ENCODE measurements at places on chromosomes 3 and 15.
A peak's percentile ranks its signal among the peaks of the same experiment; 100 is the strongest.

GRCh38 chr3:175729466-175729865, 870.3 kb downstream of the NAALADL2 start:
- no peak for DNase-seq

DNA sequence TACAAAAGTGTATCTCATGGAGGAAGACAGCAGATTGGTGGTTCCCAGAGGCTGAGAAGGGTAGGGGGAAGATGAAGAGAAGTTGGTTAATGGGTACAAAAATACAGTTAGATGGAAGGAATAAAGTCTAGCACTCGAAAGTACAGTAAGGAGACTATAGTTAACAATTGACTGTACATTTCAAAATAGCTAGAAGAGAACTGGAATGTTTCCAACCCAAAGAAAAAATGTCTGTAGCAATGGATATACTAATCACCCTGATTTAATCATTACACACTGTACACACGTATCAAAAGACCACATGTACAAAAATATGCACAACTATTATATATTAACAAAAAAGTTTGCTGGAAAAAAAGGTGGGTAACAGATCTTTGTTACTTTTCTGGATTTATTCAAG, 57.3 kb downstream of the THRB start:
- no peak for DNase-seq

DNA sequence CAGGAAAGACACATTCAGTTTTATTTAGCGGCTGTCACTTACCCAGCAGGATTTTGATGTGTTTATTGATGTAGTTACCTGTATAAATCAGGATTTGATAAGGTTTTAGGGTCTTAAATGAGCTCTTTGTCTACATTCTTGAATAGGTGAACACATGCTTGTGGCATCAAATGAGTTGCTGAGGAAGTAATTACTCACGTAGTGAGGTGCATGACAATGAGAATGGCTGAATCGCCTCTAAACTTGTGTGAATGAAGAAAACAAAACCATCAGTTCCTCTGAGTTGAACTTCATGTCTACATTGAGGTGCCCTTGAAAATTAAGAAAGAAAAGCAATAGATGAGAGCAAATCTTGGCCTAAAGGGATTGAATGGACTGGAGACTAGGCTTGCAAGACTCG, 245.6 kb upstream of the SATB1 start:
- DNase-seq: no peak

DNA sequence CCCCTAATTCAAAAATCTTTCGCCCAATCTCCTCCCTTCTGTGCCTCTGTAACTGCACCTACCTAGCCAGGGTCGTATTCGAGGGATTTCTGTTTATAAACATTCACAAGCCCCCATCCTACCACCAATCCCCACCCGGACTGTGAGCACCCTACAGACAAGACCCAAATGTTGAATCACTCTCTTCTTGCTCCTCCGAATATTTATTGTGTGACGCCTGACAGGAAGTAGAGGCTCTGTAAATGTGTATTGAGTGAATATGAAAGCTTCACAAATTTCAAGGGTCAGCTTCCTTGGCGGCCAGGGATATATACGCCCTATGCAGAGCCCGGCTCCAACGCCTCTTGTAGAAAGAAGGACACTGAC, 1.6 kb downstream of the BDH1 start:
- no peak for DNase-seq

- DNase-seq: no peak
Measured at GRCh38 chr3:19190126-19190525, 41.8 kb downstream of the KCNH8 start.

GRCh38 chr3:117728226-117728625, 1018.6 kb downstream of the TUSC7 start:
- no peak for DNase-seq

- peak; percentile 68 for DNase-seq
Measured at GRCh38 chr15:100131321-100132224, 210.2 kb downstream of the ADAMTS17 start.

GRCh38 chr15:92068121-92068520, 214.6 kb downstream of the SLCO3A1 start:
- DNase-seq: no peak

GRCh38 chr15:95975212-95975611, 355.3 kb upstream of the NR2F2 start:
- no peak for DNase-seq

DNA sequence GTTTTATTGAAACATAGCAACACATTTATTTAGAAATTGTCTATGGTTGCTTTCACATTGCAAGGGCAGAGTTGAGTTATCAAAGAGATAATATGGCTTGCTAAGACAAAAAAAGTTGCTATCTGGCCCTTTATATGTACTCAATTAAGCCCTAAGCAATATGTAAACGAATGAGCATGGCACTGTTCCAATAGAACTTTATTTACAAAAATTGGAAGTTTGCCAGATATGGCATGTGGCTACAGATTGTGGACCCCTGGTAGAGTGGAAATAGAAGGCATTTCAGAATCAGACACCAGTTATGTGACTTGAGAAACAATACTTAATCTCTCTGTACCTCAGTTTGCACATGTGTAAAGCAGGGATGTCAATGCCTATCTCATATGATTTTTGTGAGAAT, 515.6 kb upstream of the SGO1 start:
- no peak for DNase-seq

GRCh38 chr3:8095724-8096123, 405.9 kb upstream of the LMCD1 start:
- DNase-seq: no peak

GRCh38 chr3:127042634-127043033, 59.7 kb downstream of the PLXNA1 start:
- DNase-seq: no peak

DNA sequence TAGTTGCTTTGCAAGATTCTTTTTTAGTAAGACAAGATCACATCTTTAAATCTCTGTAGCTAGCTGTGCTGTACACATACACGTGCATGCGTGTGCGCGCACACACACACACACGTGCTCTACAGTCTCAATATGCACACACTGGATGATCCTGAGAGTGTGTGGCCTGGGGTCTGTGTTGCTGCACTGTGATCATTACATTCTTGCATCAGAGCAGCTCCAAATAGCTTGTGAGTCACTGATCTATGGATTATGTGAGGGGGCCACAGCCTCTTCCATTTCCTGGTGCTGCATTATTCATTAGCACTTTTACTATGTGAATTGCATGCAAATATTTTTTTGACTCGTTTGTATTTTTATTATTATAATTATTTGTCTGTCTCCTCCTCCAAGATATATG, 34.6 kb downstream of the MCTP2 start:
- DNase-seq: no peak

DNA sequence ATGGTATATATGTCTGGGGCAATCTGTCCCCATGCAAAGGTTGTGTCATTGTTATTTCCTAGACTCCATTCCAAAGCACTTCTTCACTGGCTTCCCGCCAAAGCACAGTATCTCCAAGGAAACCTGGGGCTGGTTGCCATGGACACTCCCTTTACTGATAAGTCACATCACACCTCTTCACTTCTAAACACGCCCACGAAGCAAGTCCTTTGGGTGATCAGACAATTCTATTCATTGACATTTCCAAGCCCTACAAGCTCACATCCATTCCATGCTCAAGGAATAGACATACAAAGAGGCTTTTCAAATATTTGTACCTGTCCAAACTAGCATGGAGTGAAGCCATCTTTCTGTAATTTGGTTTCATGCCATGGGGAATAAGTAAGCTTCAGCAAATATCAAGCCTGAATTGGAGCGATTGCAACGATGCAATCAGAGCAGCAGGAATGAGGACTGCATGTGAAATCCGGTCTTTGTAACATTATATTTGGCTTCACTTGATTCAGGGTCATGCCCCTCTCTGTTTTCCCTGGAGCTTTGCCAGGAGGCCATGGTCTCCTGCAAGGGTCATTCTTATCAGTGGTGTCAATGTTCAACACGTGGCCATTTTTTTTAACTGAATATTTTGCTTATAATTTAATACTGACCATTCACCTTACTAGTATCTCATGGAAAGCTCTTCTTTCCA, 201.6 kb upstream of the TMC3 start:
- no peak for DNase-seq

DNA sequence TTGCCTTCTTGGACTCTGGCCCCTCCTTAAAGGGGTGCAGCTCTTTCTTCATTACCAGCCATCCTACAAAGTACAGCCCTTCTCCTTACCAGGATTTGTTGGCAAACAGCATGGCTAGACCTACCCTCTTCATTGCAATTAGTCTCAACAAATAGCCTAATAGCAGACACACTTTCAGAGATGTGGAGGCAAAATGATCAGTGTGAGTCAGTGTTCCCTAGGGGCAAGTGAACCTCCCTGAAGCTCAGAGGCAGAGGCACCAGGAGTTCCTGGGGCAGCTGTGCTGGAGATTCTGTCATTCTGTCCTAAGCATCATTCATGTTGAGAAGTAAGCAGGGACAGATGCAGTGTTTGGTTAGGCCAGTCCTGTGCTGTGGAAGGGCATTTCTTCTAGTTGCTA, 14.6 kb upstream of the MECOM start:
- no peak for DNase-seq

- DNase-seq: no peak
Measured at GRCh38 chr3:149391960-149392359, 14.5 kb upstream of the TM4SF1 start.

DNA sequence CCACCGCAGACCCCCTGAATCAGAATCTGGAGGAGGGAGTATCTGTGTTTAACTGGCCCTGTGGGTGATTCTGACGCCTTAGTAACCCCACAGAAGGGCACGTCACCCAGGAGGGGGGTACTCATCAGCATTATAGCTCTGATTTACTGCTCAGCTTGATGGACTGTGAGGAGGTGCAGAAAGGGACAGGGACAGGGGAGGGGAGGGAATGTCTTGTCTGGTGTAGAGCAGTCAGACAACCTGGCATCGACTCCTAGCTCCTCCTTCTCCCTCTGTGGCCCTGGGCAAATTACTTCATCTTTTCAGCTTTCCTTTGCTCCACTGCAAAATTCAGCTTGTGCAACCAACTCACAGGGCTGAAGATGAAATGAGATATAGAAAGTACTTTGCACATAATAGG, 42.3 kb upstream of the GLCE start:
- DNase-seq: no peak

GRCh38 chr3:45109771-45110508, 36.2 kb downstream of the CDCP1 start:
- DNase-seq: no peak

DNA sequence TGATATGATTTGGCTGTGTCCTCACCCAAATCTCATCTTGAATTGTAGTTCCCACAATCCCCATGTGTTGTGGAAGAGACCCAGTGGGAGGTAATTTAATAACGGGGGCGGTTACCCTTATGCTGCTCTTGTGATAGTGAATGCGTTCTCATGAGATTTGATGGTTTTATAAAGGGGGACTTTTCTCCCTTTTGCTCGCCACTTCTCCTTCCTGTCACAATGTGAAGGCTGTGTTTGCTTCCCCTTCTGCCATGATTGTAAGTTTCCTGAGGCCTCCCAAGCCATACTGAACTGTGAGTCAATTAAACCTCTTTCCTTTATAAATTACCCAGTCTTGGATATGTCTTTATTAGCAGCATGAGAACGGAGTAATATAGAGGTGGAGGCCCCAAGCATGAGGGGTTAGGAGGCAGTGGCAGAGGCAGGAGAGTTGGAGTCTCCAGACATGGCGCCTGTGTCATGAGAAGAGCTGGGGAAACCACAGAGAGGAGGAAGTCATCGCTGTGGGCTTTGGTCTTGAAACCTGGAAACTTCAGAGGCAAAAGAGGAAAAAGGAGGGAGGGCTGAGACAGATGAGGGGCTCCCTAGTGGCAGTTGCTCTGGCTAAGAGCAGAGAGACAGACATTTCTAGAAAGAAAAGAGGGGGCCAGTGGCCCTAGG, 107.8 kb upstream of the VEPH1 start:
- no peak for DNase-seq

- peak; percentile 71 for DNase-seq
Measured at GRCh38 chr3:45034612-45035252, 8.6 kb downstream of the CLEC3B start.

DNA sequence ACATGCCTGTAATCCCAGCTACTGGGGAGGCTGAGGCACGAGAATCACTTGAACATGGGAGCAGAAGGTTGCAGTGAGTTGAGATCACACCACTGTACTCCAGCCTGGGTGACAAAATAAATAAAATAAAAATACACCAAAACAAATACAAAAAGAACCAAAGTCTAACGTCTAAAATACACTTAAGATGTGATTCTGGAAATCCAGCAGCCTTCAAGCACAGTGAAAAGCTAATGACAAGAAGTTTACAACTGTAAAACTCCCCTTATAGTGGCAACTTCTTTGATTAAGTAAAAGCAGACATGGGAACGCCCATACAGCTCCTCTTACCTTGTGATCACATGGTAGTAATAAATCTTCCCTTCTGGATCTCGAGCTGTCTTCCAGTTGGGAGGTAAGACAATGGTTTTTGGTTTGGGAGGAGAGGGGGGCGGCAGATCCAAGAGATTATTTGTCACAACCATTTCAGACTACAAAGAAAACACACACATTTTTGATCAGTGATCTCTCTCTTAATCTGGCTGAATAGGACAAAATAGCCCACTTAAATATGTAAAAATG, 62.8 kb downstream of the NBEAL2 start:
- DNase-seq: no peak
